ENCODE measurements at places on chromosomes 12 and 14.
A peak's percentile ranks its signal among the peaks of the same experiment; 100 is the strongest.

DNA sequence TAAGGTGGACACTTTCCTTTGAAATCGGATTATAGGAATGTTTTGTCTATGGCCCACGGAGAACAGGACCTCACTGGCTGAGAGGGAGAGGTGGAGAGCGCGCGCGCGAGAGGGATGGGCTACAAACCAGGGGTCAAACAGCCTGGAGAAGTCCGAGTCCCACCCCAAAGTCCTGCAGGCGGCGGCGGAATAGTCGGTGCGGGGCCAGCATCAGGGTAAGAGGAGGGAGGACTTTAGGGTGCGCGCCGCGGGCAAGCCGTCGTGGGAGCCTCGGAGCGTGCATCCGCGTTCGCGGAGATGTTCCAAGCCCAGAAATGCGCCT lies 3.3 kb upstream of the HOXC8 start:
- no peak for DNase-seq

DNA sequence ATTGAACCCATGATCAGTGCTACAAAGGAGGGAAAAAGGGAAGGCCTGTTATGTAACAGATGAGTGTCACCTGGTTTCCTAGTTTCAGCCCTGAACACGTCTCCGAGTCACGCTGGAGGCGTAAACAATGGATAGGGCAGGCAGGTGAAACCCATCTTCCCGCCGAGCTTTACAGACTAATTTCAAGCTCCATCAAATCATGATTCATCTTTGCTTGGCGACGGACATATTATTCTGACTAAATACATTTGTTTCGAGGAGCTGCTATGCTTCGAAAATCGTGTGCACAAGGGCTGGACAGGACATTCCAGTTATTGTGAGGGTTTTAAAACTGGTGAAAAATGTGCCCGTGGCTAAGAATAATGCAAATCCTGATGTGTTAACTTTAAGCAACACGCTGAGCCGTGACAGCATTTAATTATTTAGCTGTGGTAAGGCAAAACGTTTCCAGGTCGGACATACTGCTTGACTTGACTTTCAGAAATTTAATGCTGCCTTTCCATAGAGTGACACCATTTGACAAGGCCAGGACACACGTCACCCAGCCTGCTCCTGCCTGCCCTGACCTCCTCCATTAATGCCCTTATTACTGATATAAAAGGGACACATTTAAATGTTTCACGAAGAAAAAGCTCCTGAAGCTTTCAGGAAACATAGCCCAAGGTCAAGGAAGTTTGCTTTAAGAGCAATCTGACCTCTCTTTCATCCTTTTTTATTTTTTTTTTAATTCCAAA lies 1203.5 kb upstream of the TMEM132C start:
- DNase-seq = no peak

DNA sequence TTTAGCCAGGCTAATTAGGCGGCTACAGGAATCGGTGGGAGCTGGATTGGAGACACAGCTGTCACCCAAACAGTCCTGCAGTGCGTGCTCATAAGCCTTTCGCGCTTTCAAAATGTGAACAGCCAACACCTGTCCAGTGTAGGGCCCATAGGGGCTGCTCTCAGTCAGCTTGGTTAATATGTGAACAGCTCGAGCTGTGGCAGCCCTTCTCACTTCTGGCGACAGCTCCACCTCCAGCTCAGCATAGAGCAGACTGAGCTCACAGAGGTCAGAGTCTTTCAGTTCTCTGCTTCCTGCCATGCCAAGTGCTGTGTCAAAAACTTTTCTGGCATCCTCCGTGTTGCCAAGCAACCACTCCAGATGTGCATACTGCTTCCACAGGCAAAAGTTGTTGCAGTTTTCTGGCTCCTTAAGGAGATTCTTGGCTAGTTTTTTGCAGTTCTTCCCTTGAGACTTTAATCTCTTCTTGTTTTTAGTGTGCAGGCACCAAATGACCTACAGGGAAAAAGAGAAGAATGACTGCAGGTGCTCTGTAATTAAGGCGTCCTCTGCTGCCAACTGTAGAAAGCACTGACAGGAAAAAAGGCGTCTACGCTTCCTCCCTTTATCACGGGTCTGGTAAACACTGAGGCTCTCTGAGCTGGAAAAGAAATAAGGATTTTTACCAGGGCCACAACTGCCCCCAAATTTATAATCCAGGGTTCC lies 32.5 kb downstream of the PSMC1 start:
- peak; percentile 80 for DNase-seq

DNA sequence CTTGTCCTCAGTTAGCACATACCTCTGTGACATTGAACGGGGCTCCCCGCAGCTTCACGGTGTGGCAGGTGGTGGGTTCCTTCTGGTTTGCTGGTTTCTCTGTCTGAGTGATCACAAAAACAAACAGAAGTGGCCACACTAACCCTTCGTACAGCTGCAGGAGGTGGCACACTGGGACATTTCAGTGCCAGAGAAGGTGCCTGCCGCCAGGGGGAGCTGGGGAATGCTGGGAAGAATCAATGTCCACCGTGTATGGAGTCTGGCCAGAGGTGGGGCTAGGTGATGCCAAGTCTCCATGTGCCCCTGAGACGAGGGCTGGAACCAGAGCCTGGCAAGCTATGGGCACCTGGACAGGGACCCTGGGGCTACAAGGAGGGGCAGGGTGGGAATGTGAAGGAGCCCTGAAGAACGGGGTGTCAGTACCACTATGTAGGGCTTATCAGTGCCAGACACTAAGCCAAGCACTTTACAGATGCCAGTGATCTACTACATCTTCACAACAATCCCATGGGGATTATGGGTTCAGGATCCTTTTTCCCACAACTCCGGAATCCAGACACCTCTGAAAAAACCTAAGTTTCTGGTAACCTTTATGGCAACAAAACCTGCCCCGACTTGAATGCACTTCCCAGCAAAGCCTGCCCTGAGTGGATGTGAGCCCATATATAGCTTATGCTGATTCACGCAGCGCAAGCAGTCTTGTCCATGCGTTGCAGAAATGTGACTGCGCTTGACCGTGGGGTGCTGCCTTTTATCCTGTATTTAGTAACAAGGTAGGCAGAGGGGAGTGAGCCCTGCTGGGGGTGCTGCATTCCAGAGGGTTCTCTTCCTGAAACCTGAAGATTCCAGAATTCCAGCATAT lies 10.8 kb downstream of the RBM19 start:
- no peak for DNase-seq

GRCh38 chr14:76904100-76904739 lies 78.0 kb downstream of the LRRC74A start:
- DNase-seq = peak; percentile 81

DNA sequence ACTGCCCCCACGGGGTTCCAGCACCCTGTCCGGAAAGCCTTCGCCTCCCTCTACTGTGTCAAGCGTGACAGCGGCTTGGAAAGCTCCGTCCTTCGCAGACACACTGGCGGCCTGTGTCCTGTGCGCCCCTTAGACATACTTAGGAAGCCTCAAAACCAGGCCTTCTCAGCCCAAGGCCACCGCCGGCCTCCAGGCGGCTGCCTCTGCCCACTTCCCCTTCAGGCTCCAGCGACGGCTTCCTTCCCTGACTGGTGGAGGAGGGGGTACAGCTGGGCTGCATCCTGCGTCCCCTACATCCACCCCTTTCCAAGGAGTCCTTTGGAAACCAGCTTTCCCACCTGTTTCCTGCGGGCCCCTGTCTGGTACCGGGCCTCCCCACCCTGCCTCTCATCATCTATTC lies 2.5 kb upstream of the CACNA2D4 start:
- DNase-seq = no peak

GRCh38 chr14:93493054-93493453 lies 62.3 kb downstream of the UNC79 start:
- DNase-seq = no peak

Measured in tongue (tissue), 3 donors.